H54 (cell line): ENCODE measurements at places on chromosomes 2 and 18.

DNA sequence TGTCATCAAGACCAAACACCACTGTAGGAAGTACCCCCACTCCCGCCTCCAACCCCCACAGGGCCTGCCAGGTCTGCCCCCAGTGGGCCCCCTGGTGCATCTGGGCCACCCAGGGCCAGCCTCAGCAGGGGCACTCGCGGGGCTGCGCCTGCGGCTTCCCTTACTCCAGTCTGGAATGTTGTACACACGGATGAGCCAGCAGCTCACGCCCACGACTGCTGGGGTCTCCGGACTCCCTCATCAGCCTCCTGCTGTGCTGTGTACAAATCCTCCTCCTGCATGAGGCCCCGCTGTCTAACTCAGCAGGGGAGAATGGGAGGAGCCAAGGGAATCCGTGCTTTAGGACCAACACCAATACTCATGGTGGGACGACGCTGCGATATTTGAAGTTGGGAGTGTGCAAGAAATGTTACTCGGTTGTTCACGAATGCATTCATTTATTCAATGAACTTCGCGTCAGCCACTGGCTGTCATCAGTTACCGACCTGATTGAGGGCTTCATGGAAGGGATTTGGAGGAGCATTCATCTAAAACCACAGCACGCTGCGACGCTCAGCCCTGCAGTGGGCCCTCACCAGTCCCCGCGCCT, 654 bp upstream of the ASB1 start:
- peak; percentile 88 for DNase-seq

- no peak for DNase-seq
These were observed 129.2 kb downstream of the COMMD1 start for GRCh38 chr2:62034715-62035114.

DNA sequence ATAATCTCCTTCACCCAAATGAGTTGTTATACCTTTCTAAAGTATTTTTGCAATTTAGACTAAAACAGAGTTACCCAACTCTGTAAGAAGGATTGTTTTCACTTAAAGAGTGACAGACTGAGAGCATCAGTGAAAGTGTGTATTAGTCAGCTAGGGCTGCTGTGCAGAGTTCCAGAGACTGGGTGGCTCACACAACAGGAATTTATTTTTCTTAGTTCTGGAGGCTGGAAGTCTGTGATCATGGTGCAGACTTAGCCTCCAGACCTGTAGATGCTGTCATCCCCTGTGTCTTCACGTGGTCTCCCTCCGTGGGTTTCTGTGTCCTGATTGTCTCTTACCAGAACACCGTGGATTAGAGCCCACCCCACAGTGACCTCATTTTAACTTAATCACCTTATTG, 40.0 kb downstream of the BCL2L11 start:
- DNase-seq, result peak; percentile 59

DNA sequence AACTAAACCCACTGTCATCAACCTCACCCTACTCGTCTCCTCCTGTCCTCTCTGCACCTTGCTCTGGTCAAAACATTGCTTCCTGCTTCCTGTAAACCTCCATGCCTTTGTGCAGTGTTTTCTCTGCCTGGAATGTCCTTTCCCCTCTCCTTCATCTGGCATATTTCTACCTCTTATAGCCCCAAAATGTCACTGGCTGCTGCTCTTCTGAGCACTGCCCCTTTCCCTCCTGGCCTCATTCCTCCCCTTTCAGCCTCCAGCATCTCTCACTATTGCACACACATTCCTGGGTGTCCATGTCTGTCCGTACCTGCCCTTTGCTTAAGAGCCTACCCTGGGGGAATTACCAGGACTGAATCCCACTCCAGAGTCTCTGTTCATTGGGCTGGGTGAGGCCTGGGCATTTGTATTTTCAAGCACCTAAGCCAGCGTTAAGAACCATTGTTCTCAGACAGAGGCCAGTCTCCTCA, 84.9 kb downstream of the MOGAT1 start:
- no peak for DNase-seq

DNA sequence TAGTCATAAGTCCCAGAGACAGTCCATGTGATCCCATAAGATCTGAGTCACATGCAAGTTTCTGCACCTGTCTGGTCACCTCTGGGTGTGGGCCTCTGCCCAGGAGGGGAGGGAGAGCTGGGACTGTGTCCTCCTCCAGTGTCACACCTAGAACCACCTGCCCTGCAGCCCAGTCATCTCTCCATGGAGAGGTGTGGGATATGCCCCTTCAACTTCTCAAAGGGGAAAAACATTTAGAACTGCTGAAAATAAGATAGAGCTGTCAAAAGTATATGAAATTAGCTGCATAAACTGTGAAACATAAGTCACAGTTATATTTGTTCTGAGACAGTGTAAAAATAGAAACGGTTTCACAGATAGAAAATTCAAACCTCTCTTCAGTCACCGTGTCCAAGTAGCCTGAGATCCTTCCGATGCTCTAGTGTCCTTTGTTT, 55.4 kb downstream of the NGEF start:
- no peak for DNase-seq

DNA sequence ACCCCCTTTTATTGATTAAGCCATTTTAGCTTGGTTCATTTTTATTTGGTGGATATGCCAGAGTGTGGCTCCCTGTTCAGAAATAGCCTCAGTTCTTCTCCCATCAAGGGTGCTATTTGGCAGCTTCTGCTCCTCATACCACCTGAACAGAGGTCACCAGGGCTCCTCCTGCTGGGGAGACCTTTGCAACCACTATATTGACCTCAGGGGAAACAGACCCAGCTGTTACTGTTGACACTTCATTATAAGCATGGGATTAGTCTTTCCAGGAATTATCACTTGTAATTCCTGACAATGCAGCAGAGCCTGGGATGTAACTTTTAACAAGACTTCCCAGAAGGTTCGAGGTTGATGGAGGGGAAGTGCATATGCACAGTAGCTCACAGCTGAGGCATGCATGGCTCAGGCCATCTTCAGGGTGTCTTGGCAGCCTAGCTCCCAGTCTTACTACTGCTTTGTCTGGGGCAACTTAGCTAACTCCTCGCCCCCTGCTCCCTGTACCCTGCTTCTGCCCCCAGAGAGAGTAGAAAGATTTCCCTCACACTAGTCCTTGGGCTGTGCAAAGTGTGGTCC, 239.4 kb upstream of the SPRED2 start:
- no peak for DNase-seq

GRCh38 chr2:119699016-119699606, 20.1 kb downstream of the TMEM177 start:
- no peak for DNase-seq

GRCh38 chr2:158778243-158778642, 16.9 kb upstream of the DAPL1 start:
- no peak for DNase-seq

GRCh38 chr18:46322941-46323340, 218.8 kb downstream of the HAUS1 start:
- no peak for DNase-seq

DNA sequence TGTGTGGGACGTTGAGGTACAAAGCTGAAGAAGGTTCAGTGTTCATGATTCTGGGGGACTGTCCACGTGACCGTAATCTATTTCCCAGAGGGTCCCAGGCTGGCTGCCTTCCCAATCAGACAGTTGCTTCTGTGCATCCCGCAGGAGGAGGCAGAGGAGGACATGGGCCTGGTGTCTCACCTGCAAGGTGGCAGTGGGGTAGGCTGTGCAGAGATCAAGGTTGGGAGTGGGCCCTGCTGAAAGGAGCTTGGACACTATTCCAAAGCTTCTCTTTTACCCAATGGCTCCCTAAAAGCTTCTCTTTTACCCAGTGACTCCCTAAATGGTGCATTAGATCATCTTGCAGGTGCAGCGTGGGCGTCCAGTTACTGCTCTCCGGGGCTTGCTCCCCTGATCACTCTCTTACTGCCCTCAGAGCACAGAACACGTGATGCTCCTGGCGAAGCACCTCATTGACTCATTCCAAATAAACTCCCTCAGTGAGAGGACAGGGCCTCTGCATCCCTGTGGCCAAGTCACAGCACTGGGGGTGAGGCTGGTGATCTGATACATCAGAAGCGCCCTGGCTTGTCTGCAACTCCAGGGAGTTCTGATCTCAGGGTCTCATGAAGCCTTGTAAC, 41.5 kb downstream of the RNF144A start:
- no peak for DNase-seq

DNA sequence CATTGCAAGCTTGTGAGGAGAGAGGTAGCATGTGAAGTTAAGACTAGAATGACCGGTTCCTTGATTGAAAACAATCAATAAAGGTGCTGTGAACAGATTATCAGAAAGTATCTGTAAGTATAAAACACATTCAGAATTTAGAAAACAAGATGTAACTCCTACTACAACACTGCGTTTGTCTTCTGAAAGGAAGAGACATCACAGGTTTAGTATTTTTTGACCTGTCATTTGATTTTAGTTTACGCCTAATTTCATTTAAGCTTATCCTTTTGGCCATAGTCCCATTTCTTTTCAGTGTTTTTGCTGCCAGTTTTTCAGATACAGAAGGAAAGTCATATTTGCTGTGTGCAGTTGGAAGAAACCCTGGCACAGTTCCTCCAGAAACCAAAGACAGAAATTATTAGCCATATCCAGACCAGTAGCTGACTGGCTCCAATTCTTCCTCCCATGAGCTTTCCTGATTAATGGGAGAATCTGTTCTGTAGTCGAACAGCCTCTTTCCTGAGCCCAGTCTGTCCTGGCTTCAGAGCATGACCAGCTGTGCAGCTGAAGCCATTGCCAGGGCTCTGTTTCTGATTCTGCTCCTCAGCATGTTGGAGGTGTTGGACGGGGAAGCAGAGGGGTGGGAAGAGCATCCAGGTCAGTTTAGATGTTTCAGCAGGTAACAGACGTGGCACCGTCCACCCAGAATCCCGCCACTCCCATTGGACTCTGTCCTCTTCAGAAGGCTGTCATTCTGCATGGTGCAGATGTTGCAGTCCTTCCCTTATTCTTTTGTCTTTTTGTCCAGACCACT, 61.0 kb downstream of the CRIM1 start:
- DNase-seq, result no peak

- DNase-seq, result no peak
These were observed 86.5 kb upstream of the EPB41L3 start for GRCh38 chr18:5630057-5630899.

DNA sequence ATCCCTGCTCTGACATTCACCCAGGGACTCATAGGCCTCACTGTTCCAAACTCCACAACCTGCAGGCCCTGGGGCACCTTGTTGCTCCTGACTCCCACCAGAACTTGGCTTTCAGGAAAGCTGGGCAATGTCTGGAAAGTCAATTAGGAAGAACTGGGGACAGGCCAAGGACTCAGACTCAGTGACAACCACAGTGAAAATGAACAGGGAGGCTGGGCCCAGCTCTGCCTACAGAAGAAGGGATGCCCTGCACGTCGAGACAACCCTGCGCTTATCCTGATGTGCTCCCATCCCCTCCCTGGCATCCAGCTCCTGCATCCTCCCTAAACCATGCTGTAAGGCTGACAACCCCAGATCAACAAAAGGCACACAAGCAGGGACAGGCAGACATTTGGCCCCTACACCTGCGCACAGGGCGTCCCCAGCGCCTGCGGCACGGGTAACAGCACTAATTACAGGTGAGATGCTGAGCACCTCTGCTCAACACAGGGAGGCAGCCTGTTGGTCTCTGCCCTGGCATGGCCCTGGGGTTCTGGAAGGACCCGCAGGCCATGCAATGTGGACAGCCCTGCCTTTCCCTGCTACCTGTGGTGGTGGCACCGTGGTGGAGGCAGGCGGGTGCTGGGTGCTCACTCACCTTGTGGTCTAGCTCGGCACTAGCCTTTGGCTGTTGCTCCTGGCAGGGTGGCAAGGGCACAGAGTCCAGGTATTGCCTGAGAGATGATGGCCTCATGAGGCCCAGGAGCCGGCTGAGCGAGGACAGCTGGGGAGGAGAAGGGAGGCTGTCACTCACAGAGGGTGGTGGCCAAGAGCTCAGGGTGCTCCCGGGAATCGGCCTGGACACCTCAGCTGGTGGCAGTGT, 23.6 kb upstream of the SEMA4C start:
- DNase-seq, result no peak

- peak; percentile 52 for DNase-seq
These were observed 640 bp downstream of the SPTBN1 start for GRCh38 chr2:54456612-54457322.

DNA sequence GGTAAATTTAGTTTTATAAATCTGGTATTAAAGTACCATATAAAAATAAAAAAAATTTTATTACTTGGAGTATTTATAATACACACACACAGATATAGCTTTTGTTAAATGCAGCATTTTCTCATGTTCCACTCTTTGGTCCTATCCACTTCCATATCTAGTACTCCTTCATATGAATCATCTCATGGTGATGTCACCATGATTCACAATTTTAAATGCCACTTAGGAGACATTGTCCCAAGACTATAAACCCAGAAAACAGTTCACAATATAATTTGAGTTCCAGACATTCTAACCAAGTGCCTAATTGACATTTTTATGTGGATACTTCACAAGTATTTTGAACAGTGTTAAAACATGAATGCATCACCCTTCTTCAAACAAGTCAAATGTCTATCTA, 1398.3 kb downstream of the DSC3 start:
- no peak for DNase-seq

DNA sequence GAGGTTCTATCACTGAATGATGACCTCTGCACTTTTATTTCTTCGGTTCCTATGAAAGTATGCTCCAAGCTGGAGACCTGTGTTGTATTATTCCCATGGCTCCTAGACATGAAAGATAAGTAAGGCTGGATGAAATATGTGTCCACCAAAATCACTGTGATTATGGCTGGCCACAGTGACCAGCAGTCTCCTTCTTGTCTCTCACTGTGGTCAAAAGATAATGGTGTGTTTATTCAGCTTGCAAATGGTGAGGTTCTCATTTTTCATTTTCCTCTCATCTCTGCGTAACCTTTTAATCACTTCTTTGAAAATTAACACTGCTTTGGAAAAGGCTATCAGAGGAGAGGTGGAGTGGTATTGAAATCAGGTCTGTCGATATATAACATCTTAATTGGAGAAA, 107.8 kb upstream of the DAPL1 start:
- no peak for DNase-seq

DNA sequence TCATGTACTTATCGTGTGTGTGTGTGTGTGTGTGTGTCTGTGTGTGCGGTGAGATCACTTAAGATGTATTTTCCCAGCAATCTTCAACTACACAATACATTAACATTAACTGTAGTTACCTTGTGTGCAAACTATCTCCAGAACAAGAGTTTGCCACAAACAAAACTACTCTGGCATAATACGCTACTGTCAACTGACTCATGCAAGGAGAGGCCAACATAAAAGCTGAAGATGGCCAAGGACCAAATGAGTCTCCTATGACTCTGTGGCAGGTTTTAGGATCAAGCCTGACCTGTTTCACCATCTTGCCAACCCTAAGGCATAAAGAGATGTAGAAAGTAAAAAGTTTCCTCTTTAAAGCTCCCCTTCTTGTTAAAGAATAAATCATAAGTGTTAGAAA, 20.1 kb downstream of the CYB5A start:
- no peak for DNase-seq

GRCh38 chr2:20723543-20723942, 56.6 kb downstream of the GDF7 start:
- DNase-seq, result no peak

DNA sequence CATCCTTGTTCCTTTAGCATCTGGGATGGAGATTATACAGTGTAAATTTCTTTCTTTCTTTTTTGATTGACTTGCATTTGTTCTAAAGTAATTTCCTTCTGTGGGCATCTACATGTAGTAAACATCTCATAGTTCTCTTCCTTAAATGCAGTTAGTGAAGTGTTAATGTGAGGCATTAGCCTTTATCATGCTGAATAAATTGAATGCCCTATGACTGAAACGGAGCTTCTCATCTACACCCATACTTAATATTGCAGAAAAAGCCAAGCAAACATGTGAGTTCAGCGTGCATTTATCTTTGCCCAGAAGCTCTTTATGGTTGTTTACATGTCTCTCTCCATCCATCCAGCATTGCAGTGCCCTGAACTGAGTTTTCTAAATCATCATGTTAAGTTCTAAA, 58.3 kb downstream of the LYPD1 start:
- DNase-seq, result no peak
